ENCODE measurements at places on chromosomes 7 and 10. TPM values are rescaled to one million over a fixed set of nuclear protein-coding genes. Genes with fewer than 3 reads are reported as not detected.

The PPP1R17 gene
- total RNA-seq: not detected

The RAPGEF5 gene
- 1.3 TPM for total RNA-seq

The ZP3 gene
- total RNA-seq: 0.87 TPM

The NT5C3A gene
- total RNA-seq: 21.1 TPM

The NME8 gene
- total RNA-seq: not detected

The NEUROD6 gene
- total RNA-seq: not detected

The GPR26 gene
- total RNA-seq: not detected

The LRRTM3 gene
- total RNA-seq: not detected

The SLC29A4 gene
- 1.7 TPM for total RNA-seq

The MYOZ1 gene
- 0.33 TPM for total RNA-seq

The IDI2 gene
- total RNA-seq: not detected

The CTAGE8 gene
- not detected for total RNA-seq

The MMD2 gene
- total RNA-seq: not detected

The ASL gene
- total RNA-seq: 35.1 TPM

The TACC2 gene
- total RNA-seq: 2.6 TPM

The GPR158 gene
- total RNA-seq: not detected

The MSMB gene
- not detected for total RNA-seq

Measured in smooth muscle cell of trachea (primary cell).